ENCODE measurements at places on chromosomes 5 and 9.

GRCh38 chr5:37734114-37734513 lies 105.7 kb downstream of the GDNF start:
- DNase-seq, result no peak

DNA sequence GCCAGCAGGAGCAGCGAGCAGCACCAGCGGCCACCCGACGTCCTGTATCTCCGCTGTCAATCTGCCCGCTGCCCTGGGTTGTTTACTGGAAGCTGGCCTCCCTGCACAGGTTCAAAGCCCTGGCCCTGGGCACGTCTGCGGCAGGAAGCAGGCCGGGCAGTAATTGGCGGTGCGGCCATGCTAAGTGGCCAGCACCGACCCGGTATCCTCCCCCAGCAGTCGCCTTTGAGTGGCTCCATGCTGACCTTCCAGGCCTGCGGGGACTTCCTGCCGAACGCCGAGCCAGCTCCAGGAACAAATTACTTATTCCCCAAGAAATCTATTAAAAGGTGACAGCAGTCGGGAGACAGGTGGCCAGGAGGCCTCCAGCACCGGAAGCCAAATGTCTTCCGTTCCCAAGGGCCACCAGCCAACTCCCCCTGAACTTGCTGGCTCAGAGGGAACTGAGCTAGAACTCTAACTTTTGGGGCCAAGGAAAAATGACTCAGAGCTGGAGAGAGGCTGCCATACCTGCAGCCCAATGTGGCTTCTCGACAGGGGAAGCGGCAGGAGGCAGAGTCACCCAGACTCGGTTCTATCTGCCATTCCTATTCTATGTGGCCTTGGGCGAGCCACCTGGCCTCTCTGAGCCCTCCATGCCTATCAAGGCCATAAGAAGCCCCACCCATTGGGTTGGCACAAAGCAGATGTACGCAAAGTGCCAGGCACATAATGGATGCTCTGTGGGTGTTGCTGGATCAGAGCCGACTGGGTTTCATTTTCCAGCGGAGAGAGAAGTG lies 13.7 kb upstream of the PSMB7 start:
- DNase-seq, result no peak

- DNase-seq, result peak; percentile 83
Measured at GRCh38 chr9:75148561-75148960, 60.2 kb downstream of the OSTF1 start.

- DNase-seq, result peak; percentile 55
Measured at GRCh38 chr9:16417749-16418148, 452.7 kb downstream of the BNC2 start.

- DNase-seq, result no peak
Measured at GRCh38 chr5:8568858-8569257, 699.9 kb downstream of the MTRR start.

GRCh38 chr5:60196385-60197113 lies 303.0 kb upstream of the PDE4D start:
- DNase-seq, result peak; percentile 97

- peak; percentile 74 for DNase-seq
Measured at GRCh38 chr5:83632874-83633273, 87.8 kb downstream of the HAPLN1 start.

DNA sequence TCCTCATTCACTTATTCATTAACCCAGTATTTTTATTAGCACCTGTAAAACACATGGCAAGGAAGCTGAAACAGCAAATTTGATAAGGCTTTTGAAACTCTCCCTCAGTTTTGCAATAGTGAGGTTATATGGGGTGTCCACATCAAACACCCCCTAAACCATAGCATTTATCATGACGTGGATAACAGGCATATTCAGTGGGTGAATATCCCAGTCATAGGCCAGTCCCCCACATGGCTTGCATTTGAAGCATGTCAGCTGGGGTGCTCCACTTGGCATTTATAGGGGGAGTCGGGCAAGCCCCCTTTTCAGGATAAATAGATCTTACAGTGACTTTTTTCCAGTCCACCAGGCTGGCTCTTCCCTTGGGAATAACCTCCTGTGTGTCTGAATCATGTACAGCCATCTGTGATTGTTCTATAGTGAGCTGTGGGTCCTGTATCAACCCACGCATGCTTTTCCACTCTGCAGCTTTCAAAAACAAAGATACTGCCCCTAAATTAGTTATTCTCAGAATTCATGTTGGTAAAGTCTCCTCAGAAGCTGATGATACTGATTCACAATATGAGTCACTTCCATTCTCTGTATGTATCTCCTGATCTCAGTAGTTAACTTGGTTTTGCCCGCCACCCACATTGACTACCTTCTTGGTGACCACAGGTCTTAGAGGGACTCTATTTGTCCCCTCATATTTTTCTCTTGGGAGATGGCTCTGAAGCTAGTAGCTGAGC lies 84.4 kb upstream of the SPIN1 start:
- peak; percentile 74 for DNase-seq

- DNase-seq, result no peak
Measured at GRCh38 chr9:8668751-8669150, 869.2 kb upstream of the DMAC1 start.

GRCh38 chr9:21833090-21833801 lies 30.8 kb downstream of the MTAP start:
- DNase-seq, result no peak

DNA sequence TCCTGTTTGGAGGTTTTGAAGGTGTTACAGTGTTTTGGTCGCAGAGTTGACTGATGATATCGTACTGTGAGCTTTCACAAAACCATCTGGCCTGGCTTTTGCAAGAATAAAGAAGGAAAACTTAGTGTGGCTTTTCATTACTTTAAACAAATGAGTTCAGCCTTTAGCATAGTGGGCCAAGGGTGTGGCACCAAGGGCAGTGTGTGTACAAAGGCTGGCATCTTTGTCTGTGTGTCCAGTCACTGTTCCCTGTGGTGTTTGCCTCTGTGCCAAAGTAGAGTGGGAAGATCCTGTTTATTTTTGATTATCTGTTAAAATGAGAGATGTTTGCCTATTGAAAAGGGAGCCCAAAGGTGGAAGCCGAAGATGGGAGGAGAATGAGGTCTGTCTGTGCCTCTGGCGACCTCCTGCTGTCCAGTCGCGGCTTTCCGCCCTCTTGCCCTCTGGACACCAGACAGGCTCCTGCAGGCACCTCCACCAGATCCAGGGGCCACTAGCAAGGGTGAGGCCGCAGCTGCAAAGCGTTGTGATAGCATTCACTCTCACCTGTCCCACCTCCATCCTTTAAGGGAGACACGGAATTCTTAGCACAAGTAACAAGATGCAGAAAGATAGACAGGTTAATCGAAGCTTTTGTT lies 113.7 kb downstream of the TRIO start:
- no peak for DNase-seq

GRCh38 chr5:33148076-33148513 lies 292.7 kb upstream of the TARS1 start:
- peak; percentile 94 for DNase-seq

DNA sequence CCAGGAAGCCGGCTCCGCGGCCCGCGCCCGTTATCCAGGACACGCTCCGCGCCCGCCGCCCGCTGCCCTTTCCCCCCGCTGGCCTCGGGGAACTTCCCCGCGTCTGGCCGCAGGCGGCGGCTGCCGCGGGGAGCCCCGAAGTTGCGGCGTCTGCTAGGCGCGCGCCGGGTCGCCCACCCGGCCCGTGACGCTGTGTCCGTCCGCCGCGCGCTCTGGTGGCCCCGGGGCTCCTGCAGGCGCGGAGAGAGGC lies 621 bp upstream of the GCNT4 start:
- DNase-seq, result no peak

- DNase-seq, result no peak
Measured at GRCh38 chr5:139688088-139688702, 40.0 kb downstream of the CXXC5 start.

GRCh38 chr9:135726138-135726853 lies 24.3 kb downstream of the KCNT1 start:
- DNase-seq, result no peak

GRCh38 chr5:120555345-120555744 lies 91.2 kb downstream of the PRR16 start:
- no peak for DNase-seq

All from ELR (cell line).